ENCODE measurements at places on chromosomes 6 and 20. TPM values are rescaled to one million over a fixed set of nuclear protein-coding genes. Genes with fewer than 3 reads are reported as not detected.

BMP6 gene
- 1.1 TPM for total RNA-seq

VAPB gene
- total RNA-seq, result 13.1 TPM

FIG4 gene
- 18.1 TPM for total RNA-seq

ULBP3 gene
- total RNA-seq, result 10.7 TPM

PTCHD4 gene
- 0.18 TPM for total RNA-seq

GSTA3 gene
- total RNA-seq, result not detected

MAP7 gene
- 0.29 TPM for total RNA-seq

ABHD16B gene
- not detected for total RNA-seq

PRDM13 gene
- not detected for total RNA-seq

PAK5 gene
- not detected for total RNA-seq

TLDC2 gene
- total RNA-seq, result not detected

C6orf118 gene
- total RNA-seq, result not detected

ULBP2 gene
- total RNA-seq, result 8.1 TPM

AGER gene
- total RNA-seq, result 2.3 TPM

CSE1L gene
- total RNA-seq, result 132 TPM

ADTRP gene
- 1.2 TPM for total RNA-seq

HLA-DOB gene
- 0.29 TPM for total RNA-seq

GSTA2 gene
- not detected for total RNA-seq

HLA-DQB2 gene
- not detected for total RNA-seq

MOCS1 gene
- 12.2 TPM for total RNA-seq

FOXQ1 gene
- total RNA-seq, result not detected

KHDC1L gene
- total RNA-seq, result not detected

TFAP2A gene
- not detected for total RNA-seq

SEC23B gene
- total RNA-seq, result 69.3 TPM

MACROD2 gene
- total RNA-seq, result not detected

EEF1A1 gene
- 13,126 TPM for total RNA-seq

SIRPB2 gene
- not detected for total RNA-seq

FOXS1 gene
- total RNA-seq, result not detected

CRISP2 gene
- not detected for total RNA-seq

GNMT gene
- not detected for total RNA-seq

HLA-DQA1 gene
- not detected for total RNA-seq

HRH3 gene
- not detected for total RNA-seq

TTBK1 gene
- total RNA-seq, result not detected

PACSIN1 gene
- not detected for total RNA-seq

TNFRSF6B gene
- total RNA-seq, result 261 TPM

ZNF184 gene
- 3.5 TPM for total RNA-seq

PRR18 gene
- not detected for total RNA-seq

CLVS2 gene
- not detected for total RNA-seq

EFCAB8 gene
- total RNA-seq, result not detected

B4GALT5 gene
- total RNA-seq, result 11.2 TPM

CYP24A1 gene
- total RNA-seq, result not detected

IL17A gene
- total RNA-seq, result not detected

ASIP gene
- total RNA-seq, result not detected

GPR63 gene
- 1.2 TPM for total RNA-seq

LIN28B gene
- not detected for total RNA-seq

SLC17A4 gene
- not detected for total RNA-seq

PPIL6 gene
- 1.1 TPM for total RNA-seq

OXT gene
- total RNA-seq, result not detected

BEND6 gene
- total RNA-seq, result 4.3 TPM
